CD4-positive, alpha-beta T cell treated with Interleukin-6 for 4 hours (primary cell): ENCODE measurements at places on chromosomes 1 and 21.

DNA sequence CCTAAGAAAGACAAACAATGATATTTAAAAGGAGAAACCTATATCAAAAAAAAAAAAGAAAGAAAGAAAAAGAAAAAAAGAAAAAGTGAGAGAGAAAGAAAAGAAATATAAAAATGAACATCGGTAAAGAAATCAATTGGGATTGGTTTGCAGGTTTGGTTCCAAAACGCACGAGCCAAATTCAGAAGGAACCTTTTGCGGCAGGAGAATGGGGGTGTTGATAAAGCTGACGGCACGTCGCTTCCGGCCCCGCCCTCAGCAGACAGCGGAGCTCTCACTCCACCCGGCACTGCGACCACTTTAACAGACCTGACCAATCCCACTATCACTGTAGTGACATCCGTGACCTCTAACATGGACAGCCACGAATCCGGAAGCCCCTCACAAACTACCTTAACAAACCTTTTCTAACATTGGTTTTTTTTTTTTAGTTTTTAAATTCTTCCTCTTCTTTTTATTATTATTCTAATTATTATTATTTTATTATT is 11.7 kb downstream of the LHX9 start:
- no peak for DNase-seq

DNA sequence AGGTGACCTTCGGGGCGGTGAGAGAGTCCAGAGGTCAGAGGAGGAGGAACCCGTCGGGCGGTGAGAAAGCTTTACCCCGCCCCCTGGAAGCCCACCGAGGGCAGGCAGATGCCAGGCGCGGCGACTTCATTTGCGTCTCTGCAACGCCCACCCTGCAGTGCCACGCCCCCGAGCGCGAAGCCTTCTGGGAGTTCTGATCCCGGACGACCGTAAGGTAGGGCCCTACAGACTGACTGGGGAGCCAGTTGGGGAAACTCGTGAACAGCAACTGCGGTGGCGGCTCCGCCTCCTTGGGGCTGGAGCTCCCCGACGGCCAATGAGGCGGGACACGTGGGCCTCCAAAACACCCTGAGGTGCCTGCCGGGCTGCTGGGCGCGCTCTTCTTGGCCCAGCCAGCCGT is 46.0 kb upstream of the EDARADD start:
- DNase-seq, result no peak

GRCh38 chr1:33086384-33086850 is 5.5 kb downstream of the AZIN2 start:
- DNase-seq, result peak; percentile 61

- DNase-seq, result no peak
Measured at GRCh38 chr1:47659146-47659545, 221.3 kb downstream of the FOXD2 start.

GRCh38 chr1:175422156-175422555 is 229.6 kb upstream of the KIAA0040 start:
- no peak for DNase-seq

DNA sequence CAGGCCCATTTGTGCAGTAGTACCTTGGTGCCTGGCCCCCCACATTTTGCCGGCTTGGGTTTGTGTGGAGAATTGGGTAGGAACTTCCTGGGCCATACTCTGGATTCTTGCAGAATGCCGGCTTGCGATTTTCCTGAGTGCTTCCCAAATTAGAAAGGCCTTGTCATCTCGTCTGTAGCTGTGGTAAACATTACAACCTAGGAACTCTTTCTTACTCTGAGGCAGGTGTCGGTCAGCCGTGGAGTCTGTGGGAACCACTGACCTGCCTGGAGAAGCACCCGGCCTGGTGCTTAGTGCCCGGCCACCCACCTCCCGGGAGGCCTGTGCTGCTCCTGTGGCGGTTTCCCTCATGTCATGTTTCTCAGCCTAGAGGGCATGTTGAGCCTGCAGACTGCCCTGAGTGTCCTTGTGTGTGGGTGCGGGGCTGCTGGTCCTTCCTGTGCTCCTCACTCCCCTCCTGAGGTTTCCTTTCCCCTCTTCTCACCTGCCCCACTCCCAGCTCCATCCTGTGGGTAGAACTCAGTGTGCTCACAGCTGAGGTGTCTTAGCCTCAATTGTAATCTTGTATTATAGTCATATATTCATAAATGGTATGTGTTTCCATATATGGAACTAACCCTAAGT is 64.7 kb downstream of the S100B start:
- peak; percentile 55 for DNase-seq

GRCh38 chr21:43291347-43291950 is 122.6 kb downstream of the CRYAA start:
- no peak for DNase-seq

- DNase-seq, result no peak
Measured at GRCh38 chr1:5729636-5730145, 262.5 kb downstream of the NPHP4 start.

GRCh38 chr1:36352125-36352909 is 28.9 kb upstream of the EVA1B start:
- no peak for DNase-seq

GRCh38 chr1:228174482-228175315 is 9.1 kb downstream of the IBA57 start:
- DNase-seq, result no peak

DNA sequence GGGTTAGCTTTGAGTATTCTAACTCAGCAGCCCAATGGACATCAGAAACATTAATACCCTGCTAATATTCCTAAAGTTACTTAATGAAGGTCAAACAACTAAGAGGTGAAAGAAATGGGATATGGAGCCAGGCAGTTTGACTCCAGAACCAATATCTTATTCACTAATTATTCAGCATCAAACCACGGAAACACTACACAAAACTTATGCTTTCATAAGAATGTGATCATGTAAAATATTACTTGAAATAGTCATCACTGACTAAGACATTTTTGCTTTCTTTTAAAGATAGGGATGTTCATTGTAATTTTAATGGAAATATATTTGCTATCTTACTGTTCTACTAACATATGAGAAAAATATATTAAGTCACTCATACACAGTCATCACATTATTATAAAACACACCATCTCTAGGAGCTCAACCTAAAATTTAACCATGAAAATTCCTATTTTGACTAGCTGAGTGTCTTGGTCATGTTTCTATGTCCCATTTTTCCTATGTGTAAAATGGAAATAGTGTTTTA is 240.9 kb downstream of the KCTD3 start:
- no peak for DNase-seq

DNA sequence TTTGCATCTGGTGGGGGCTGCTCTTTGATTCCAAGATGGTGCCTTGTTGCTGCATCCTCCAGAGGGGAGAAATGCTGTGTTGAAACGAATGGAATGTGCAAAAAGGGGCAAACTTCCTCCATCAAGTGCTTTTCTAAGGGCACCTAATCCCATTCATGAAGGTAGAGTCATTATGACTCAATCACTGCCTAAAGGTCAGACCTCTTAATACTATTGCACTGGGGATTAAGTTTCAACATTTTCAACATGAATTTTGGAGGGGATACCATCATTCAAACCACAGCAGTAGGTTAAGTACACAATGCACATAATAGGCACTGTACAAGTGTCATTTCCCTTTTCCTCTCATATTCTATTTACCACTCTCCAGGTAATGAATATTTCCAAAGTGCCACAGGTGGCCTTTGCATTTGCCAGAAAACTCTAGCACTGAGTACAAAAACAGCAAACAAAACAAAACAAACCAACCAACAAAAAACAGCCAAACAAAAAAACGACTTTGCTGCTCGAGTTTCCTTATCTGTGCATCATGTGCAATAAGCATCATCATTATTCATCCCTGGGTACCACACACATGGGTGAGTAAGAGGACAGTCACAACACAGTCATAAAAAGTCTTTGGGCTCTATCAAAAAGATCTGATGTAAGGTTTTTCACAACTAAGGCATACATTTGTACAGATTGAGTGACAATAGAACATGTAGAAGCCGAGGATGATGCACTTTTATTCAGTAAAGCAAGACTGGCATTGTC is 42.5 kb downstream of the IFI44 start:
- no peak for DNase-seq

DNA sequence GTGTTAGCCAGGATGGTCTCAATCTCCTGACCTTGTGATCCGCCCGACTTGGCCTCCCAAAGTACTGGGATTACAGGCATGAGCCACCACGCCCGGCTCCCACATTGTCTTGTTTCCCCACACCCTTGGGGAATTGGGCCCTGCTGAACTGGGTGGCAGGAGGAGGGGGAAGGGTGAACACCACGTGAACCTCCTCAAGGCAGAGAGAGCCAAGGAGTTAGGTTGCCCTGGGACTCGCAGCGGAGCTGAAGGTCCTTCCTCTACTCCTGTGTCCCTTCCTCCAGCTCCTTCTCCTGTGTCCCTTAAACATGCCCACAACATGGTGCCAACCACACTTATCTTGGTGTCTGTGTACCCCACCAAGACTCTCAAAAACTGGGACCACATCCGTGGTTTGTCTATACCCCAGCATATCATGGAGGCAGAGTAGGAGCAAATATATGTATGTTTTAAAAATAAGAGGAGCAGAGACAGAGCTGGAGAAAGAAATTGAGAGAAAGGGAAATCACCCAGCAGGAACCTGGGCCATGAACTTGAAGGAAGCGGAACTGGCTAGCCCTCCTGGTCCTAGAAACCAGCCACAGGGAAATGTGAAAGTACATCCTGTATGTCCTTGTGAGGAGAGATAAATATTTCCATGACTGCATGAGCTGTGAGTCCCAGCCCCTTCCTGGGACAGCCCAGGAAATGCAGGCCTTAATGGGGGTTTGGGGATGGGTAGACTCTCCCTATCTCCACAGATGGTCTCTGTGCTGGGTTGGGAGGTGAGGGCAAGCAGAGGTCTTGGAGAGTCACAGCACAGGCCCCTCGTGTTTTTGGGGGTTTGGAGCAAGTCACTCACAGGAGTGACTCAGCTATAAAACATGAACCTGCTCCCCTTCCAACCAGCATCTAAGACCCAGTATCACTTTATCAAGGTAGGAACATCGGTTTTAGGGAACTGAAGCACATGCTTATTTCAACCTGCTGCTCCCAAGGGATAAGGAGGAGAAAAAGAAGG is 9.4 kb upstream of the TAL1 start:
- DNase-seq, result no peak
